ENCODE measurements at places on chromosomes 3 and 15.

DNA sequence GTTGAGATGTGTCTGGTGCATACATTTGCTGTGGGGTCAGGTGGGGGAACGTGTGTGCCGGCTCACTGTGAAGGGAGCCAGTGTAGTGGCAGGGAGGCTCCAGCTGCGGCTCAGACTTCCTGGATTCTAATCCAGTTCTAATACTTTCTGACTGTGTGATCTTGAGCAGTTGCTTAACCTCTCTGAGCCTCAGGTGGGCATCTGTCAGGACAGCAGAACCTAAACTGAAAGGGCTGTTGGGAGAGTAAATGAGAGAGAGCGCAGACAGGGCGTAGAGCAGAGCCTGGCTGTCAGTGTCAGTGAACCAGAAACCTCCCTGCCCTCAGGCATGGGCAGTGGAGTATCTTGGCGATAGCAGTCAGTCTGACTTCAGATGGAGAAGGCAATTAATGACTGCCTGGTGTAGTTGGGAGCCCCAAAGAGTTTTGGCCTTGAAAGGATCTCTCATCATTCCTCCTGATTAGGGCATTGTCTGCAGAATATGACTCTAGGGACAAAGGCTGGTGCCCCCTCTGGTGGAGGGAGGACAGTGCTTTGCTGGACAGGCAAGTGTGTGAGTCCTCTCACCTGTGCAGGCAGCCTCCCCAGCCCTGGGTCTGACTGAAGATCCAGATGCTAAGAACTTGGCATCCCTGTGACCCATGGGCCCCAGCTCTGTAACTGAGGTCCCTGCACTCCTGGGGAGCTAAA, 9.6 kb downstream of the KBTBD13 start:
- DNase-seq: no peak

DNA sequence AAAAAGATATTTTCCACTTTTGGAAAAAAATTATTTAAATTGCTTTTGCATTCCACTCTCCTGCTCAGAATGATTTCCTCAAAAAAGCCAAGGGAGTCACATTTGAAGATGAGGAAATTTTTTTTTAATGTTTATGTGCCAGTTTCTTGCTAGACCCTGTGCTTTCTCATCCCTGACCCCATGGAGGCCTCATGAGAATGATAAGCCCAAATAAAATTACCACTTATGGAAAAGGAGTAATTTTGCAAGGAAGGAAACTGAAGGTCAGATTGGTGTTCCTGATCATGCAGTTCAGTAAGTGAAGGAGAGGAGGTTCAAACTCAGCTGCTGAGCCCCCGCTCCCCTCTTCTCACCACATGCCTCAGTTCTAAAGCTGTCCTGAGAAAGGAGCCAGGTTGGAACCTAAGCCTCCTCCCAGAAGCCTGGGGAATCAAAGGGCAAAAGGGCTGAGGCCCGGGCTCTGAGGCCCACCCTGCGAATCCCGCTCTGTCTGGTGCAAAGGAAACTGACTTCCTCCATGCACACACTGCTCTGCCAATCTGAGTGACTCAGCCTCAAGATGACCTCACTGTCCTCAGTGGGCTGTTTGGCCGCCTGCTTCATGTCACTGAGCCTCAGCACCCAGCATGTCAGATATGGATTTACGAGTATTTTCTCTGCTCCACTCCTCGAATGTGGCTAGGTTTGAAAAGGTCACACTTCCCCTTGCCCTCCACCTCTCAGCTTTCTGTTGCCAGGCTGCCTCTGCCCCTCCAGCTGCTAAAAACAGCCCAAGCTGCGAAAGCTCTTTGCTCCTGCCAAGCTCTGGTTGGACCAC, 56.9 kb upstream of the FLNB start:
- DNase-seq: no peak

- DNase-seq: no peak
Measured at GRCh38 chr3:128425142-128425845, 41.4 kb downstream of the DNAJB8 start.

DNA sequence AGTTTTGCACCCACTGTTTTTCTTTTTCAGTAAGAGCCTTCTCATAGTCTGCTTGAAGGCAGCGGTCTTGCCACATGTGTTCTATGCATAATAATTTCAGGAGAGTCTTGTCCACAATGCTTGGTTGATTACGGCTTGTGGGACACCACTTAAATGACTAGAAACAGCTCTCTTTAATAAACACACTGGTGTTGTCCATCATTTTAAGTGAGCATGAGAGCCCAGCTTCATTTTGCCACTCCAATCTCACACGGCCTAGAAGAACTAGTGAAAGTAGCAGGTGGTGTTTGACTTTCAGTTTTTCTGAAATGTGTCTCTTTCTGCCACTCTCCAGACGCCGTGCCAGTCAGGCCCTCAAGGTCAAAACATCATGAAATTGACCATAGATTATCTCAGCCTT, 292.1 kb downstream of the LPP start:
- no peak for DNase-seq

GRCh38 chr15:70566047-70566835, 197.1 kb downstream of the UACA start:
- DNase-seq: no peak

GRCh38 chr3:15385901-15386653, 41.3 kb downstream of the METTL6 start:
- no peak for DNase-seq

- no peak for DNase-seq
Measured at GRCh38 chr3:149026718-149027117, 35.4 kb downstream of the GYG1 start.

GRCh38 chr3:172065967-172066762, 26.8 kb downstream of the FNDC3B start:
- DNase-seq: no peak

DNA sequence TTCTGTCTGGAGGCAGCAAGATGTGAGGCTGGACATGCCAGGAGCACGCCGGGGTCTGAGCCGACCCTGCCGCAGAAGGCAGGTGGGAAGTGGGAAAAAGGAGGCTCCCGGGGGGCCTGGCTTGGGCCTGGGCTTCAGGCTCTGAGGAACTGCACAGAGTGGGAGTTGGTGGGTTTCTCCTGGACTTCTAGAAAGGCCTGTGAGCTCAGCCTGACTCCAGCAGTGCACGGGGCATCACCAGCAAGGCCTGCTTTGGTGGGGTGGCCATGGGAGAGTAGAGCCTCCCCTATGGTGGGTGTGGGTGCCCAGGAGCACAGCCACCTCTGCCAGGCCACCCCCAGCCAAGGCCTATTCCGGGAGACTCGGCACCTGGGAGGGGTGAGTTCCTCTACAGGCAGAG, 18.1 kb upstream of the SLC41A3 start:
- DNase-seq: no peak

- DNase-seq: no peak
Measured at GRCh38 chr3:158107605-158108444, 1.6 kb upstream of the SHOX2 start.

DNA sequence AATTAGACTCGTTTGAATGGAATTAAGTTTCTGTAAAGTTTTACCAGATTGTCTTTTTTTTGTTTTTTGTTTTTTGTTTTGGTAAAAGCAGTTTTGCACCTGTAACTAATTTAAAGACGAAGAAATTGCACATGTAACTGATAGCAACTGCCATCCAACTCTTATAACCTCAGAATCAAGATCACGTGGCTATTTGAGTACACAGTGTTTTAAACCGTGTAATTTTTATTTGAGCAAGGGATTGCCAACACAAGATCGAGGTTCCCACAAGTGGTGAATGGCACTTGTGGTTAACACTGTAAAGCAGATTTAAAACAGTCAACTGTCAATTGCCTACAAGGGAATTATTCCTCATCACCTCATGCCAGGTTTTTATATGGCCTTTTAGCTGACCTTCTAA, 67.3 kb downstream of the PPARG start:
- no peak for DNase-seq

GRCh38 chr15:76868740-76869139, 36.4 kb downstream of the SCAPER start:
- DNase-seq: no peak

- DNase-seq: no peak
Measured at GRCh38 chr15:58423831-58424608, 7.8 kb upstream of the LIPC start.

- peak; percentile 8 for DNase-seq
Measured at GRCh38 chr15:100572362-100572983, 29.5 kb downstream of the LINS1 start.

DNA sequence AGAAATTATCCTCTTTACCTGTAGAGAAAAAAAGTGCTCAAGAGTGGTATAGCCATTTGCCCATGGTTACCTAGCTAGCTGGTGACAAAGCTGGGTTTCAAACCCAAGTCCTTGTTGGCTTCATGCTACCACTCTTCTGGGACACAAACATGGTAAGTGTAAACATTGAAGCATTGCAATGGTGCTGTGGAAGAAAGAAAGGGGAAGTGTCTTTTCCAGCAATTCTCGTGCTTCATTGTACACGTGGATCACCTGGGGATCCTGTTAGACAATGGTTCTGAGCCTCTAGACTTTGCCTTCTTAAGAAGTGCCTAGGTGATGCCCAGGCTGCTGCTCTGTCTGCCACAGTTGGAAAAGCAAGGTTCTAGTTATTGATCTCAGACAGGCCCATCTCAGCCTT, 134.8 kb upstream of the CTNNB1 start:
- no peak for DNase-seq

DNA sequence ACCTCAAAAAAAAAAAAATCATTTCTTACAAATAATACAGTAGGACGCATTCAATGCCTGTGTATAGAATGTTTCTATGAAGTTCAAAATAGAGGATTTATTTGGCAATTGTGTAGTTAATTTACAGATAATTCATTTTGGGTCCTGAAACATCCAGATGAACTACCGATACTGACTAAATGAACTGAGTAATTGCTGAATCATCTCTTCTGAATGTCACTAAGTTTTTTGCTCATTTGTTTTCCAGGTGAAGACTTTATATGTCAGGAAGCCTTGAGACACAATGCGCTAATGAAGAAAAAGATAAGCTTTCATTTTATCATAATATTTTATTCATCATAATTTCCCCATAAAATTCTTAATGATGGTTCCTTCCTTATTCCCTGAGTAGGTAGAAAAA, 39.7 kb downstream of the PCOLCE2 start:
- no peak for DNase-seq

All from NCI-H1417 treated with DMSO at 0.1 percent for 48 hours (cell line).